ENCODE measurements at places on chromosomes 3 and 15.

- no peak for DNase-seq
These were observed 16.3 kb downstream of the XXYLT1 start for GRCh38 chr3:195254454-195255175.

- no peak for DNase-seq
These were observed 37.7 kb upstream of the FGD5 start for GRCh38 chr3:14780927-14781507.

DNA sequence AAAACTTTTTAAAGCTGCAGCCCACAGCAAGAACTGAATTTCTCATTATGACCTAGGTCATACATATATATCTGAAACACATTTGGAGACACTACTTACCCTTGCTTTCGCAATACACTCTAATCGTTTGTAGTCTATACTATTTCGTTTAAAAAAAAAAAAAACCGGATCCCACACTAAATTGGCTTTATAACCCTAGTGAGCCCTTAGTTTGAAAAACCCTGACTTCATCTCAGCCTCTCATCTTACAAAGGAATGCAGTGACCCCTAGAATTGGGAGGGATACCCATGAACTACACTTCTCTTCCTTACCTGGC lies 4.2 kb downstream of the RARRES1 start:
- no peak for DNase-seq

DNA sequence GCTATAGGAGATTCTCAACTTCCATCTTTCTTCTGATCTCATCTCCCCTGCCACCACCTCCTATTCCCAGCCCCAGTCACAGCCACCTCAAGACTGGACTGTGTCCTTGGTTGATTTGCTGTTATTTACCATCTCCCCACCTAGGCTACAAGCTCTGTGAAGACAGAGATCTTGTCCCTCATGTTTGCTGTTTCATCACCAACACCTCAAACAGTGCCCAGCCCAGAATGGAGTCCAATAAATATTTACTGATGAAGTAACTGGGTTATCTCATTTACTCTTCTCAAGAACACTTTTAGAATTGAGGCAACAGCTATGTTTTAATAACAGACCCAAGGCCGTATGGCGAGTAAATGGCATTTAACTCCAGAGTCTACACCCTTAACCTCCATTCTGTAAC lies 29.1 kb upstream of the ARHGEF3 start:
- DNase-seq: no peak

DNA sequence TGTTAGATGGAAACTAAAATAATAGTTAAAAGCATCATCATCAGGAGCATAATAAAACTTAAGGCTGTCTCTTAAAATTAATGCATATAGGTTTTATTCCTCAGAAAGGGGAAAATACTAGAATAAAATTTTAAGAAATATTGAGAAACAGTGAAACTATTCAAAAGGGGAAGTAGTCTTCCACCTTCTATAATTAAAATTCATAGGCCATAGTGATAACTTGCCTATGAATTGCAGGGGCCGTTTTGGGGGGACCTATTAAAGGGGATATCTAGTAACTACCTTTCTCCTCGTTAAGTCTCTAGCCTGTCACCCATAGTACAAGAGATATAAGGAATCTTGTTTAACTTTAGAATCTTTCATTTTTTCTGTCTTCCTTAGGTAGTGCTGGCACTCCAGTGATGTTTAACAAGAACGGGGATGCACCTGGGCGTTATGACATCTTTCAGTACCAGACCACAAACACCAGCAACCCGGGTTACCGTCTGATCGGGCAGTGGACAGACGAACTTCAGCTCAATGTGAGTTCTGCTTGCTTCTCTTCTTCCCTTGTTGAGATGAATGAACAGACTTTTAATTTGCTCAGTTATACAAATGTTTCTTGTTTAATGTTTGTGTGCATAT lies 600.4 kb downstream of the GRM7 start:
- no peak for DNase-seq

DNA sequence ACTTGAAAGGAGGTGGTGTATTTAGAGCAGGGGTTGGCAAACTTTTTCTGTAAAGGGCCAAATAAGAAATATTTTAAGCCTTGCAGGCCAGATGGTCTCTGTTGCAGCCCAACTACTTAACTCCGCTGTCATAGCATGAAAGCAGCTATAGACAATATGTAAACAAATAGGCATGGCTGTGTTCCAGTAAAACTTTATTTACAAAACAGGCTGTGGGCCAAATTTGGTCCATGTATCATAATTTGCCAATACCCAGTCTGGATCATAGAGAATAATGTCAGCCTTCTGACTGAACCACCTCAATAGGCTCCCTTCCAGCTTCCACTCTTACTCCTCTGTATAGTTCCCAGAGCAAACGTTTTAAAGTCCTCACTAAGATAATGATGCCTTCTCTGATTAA lies 638.8 kb upstream of the CFAP20DC start:
- DNase-seq: no peak

All from activated T-cell treated with anti-CD3 and anti-CD28 coated beads for 24 hours (primary cell).